Activated naive CD4-positive, alpha-beta T cell treated with anti-CD3 and anti-CD28 coated beads, Interleukin-2, amount 10 ng/mL, durations not matched to agents 7 days and 5 days (primary cell): ENCODE measurements at places on chromosomes 7 and 10.

- no peak for DNase-seq
Observed at GRCh38 chr7:52917982-52918578, 117.4 kb upstream of the POM121L12 start.

GRCh38 chr10:31347705-31348104 is 28.7 kb downstream of the ZEB1 start:
- DNase-seq: no peak

- DNase-seq: no peak
Observed at GRCh38 chr7:66867198-66867790, 53.7 kb upstream of the TMEM248 start.

DNA sequence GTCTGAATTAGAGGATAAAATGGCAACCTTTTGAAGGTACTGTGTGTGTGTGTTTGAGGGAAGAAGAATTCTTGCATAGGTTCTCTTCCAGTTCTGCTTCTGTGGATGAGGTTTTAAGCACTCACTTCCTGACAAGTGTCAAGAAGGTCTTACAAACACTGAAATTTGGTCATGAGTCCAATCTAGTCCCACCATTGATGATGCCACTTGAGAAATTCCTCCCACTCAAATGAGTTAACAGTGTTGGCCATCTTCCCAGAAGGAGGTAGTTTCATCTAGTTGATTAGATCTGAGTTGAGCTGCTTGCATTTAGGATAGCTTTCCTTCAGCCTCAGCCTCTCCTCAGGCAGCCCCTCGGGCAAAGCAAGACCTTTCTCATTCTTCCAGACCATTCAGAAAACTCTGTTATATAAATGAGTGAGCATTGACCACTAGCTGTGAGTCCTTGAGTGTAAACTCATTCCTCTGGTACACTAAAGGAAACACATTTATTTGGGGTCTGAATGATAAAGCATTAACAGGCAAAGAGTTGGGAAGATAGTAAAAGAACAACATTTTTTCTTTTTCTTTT is 189.5 kb downstream of the TRIL start:
- DNase-seq: no peak
